Adrenal gland (tissue), 19 donors: ENCODE measurements at places on chromosomes 6 and 20. TPM values are rescaled to one million over a fixed set of nuclear protein-coding genes. Genes with fewer than 3 reads are reported as not detected.

DNA sequence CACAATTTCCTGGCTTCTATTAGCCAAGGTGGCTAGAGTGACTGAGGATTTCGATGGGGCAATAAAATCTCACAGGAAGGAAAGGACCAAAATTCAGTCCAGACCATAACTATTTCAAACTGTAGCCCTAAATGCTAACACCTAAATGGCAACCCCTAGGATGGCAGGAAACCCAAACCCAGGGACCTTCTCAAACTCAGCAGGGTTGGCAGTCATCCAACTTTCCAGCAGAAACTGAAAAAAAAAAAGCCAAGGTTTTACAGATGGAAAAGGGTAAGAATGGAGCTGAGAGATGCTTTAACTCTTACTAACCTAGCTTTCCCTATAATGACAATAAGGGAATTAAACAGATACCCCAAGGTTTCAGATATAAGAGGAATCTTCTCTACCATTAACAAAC, 10.5 kb downstream of the IBTK start:
- no peak overlapping the region for H3K4me3 ChIP-seq
- no peaks in the 10 kb centered on the region for H3K27me3 ChIP-seq
- no peaks in the 10 kb centered on the region for H3K36me3 ChIP-seq
- peak; percentile 56 for DNase-seq

- no peaks in the 10 kb centered on the region for H3K27me3 ChIP-seq
These were observed 4.1 kb downstream of the ADGRB3 start for GRCh38 chr6:68639211-68639610.

Gene FOXQ1
- not detected for total RNA-seq

GRCh38 chr6:124983383-124984083, 21.3 kb downstream of the RNF217 start:
- no peak overlapping the region for H3K4me3 ChIP-seq
- no peak for DNase-seq
- H3K27ac ChIP-seq: no peak overlapping the region
- H3K4me1 ChIP-seq: peaks cover 20% of the 10 kb centered on the region

DNA sequence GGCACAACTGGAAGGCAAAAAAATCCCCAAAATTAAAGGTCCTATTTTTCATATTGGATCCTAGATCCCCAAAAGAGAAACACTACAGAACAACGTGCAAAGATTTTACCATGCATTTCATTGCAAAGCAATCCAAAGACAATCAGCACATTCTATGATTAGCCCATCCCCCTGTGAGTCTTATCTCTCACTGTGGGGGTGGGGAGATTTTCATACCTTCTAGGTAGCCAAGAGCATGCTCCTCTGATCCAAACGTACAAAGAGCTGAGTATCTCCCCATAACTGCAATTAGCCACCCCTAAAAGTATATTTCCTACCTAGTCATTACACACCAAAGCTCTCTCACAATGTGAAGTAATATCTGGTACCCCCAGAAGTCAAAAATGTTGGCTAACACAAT, 22.2 kb upstream of the ENTPD6 start:
- no peaks in the 10 kb centered on the region for H3K27me3 ChIP-seq
- no peaks in the 10 kb centered on the region for H3K4me1 ChIP-seq
- H3K36me3 ChIP-seq: no peaks in the 10 kb centered on the region
- H3K27ac ChIP-seq: no peak overlapping the region

GRCh38 chr6:137166247-137167098, 7.0 kb downstream of the IL22RA2 start:
- no peaks in the 10 kb centered on the region for H3K4me1 ChIP-seq
- no peak overlapping the region for H3K4me3 ChIP-seq
- no peak for DNase-seq
- H3K27me3 ChIP-seq: no peaks in the 10 kb centered on the region
- no peaks in the 10 kb centered on the region for H3K36me3 ChIP-seq

Gene GRIK2
- 0.87 TPM for total RNA-seq

DNA sequence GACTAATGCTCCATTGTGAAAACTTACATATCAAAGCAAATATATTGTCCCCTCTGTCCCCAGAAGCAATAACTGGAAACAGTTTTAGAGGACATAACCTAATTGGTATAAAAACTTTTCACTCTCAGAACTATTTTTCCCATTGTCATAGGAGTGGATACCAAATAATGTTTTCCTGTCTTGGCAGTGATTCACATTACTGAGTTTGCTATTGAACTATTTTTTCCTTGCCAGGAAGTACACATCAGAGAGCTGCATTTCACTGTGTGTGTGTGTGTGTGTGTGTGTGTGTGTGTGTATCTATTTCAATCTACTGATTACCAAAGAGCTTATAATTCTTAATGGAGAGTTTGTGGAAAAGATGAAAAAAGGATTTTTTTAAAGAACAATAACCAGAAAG, 45.4 kb downstream of the AKAP12 start:
- H3K36me3 ChIP-seq: no peaks in the 10 kb centered on the region
- H3K4me3 ChIP-seq: no peak overlapping the region
- H3K4me1 ChIP-seq: no peaks in the 10 kb centered on the region
- H3K27ac ChIP-seq: no peak overlapping the region
- no peak for DNase-seq
- no peaks in the 10 kb centered on the region for H3K27me3 ChIP-seq

GRCh38 chr6:43471399-43471798, 6.0 kb upstream of the TJAP1 start:
- no peaks in the 10 kb centered on the region for H3K27me3 ChIP-seq
- no peak for DNase-seq
- no peak overlapping the region for H3K27ac ChIP-seq
- H3K4me1 ChIP-seq: no peaks in the 10 kb centered on the region
- H3K4me3 ChIP-seq: no peak overlapping the region
- H3K36me3 ChIP-seq: no peaks in the 10 kb centered on the region

Gene SLC29A1
- total RNA-seq: 125 TPM

DNA sequence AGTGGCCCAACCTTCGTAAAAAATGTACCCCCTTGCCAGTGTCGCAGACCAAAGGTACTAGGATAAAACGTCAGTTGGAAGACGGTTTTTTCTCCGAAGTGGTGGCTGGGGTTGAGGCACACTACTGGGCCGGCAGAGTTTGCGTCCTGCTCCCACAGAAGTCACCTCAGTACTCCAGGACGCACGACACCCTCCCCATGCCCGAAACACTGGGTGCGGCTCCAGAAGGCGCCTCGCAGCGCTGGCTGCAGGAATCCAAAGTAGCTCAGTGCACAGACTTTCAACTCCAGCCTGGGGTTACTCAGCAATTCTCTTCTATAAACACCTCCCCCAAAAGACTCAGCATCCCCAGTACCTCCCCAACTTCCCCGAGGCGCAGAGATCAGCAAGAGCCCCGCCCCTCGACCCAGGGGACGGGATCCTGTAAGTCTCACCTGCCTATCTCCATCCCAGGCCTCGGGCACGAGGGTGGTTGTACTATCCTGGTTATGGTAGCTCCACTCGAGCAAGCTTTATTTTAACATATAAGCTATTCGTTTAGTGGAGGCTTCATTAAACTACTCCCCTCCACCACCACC, 88.2 kb downstream of the ZFP64 start:
- no peak overlapping the region for H3K4me3 ChIP-seq
- no peaks in the 10 kb centered on the region for H3K36me3 ChIP-seq
- H3K27me3 ChIP-seq: peaks cover 32% of the 10 kb centered on the region
- DNase-seq: no peak
- peaks cover 13% of the 10 kb centered on the region for H3K4me1 ChIP-seq

Gene ZNF831
- total RNA-seq: 0.06 TPM

- no peak overlapping the region for H3K4me3 ChIP-seq
- H3K27ac ChIP-seq: peak overlapping the region; percentile 92
These were observed 94.9 kb downstream of the CEBPB start for GRCh38 chr20:50285376-50286173.

GRCh38 chr6:42383421-42384205, 68.1 kb downstream of the TRERF1 start:
- no peak for DNase-seq
- no peak overlapping the region for H3K27ac ChIP-seq
- H3K4me3 ChIP-seq: no peak overlapping the region
- H3K27me3 ChIP-seq: no peaks in the 10 kb centered on the region

DNA sequence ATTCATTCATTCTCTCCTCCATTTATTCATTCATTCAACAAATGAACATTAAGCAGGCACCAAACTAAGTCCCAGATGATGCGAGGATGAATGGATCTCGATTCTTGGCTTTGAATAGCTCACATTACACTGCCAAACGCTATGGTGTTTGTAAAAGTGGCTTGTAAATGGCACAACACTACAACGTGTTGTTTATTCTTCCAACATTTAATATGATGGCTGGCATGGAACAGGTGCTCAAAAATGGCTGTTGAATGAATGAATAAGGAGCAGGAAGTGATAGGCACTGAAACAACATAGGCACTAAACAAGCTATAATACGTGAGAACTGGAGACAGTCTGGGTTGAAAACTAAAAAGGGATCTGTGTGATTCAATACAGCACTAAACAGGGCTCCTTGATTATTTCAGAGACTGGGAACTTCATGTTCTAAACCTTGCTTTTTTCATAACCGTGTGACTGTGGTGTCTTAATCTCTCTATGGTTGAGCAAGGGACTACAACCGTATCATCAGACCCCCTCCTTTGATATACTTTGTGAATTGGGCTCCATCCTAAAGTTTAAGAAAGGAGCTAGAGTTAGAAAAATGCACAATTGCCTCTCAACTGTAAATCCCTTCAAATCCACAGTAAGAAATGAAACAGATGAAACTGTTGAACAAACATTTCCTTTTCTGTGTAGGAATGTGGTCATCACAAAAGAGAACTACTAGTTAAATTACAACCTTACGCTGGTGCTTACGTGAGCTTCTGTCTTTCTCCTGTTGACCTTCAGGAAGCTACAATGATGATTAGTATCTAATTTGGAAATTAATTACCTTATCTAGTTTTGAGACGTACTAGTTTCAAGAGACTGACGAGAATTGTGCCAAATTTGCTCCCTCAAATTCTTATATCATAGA, 16.9 kb upstream of the SLC16A10 start:
- H3K4me1 ChIP-seq: no peaks in the 10 kb centered on the region
- H3K27ac ChIP-seq: no peak overlapping the region
- no peak for DNase-seq
- no peaks in the 10 kb centered on the region for H3K36me3 ChIP-seq

DNA sequence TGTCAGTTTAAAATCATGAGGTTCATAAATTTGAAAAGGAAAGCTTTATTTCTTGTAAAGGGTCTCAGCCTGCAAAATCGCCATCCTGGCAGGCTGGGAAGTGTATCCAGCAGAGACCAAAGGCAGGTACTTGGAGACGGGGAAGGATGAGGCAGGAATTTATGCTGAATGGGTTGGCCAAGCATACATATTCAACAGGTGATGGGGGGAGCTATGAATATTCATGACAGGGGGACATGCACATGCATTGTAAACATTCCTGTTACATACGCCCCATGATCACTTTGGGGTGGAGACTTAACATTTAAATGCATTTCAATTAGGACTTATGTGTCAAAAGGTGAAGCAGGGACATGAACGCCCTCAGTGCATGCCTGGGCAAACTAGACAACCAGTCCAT, 9.8 kb upstream of the SLC22A1 start:
- DNase-seq: no peak
- no peak overlapping the region for H3K27ac ChIP-seq
- no peaks in the 10 kb centered on the region for H3K36me3 ChIP-seq
- H3K4me1 ChIP-seq: no peaks in the 10 kb centered on the region

GRCh38 chr6:83216806-83217205, 23.6 kb downstream of the RWDD2A start:
- H3K4me1 ChIP-seq: peaks cover 12% of the 10 kb centered on the region
- no peak overlapping the region for H3K4me3 ChIP-seq
- no peak for DNase-seq
- H3K27me3 ChIP-seq: no peaks in the 10 kb centered on the region

DNA sequence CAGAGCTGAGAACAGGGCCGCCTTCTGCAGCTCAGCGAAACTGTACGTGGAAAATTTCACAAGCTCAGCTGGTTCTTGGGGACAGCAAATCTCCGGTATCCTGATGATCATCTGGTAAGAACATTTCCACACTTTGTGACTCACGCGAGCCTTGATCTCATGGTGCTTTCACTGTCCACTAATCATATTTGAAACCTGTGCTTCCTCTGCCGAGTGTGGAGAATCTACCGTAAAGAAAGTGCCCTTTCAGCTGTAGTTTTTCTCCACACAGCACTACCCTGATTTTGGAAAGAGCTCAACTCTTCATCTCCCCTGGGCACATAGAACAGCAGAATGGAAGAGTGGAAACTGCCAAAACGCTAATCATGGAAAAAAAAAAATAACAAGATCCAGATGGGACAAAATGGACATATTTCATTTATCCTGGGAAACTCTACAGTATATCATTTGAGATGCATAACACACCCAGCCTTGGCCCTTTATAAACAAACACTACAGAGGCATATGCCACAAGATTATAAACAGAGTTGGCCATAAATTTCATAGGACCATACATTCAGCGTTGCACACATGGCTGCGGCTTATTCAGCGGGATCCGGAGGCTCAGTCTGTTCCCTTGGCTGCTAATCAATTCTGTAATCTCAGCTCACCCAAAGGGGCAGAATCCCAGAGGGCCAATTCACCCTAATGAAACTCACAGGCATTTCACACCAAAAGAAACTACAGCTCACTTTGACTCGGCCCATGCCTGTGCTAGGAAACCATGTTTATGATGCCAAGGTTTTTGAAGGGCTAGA, 434.5 kb downstream of the HDGFL1 start:
- H3K4me1 ChIP-seq: no peaks in the 10 kb centered on the region
- no peak overlapping the region for H3K4me3 ChIP-seq
- H3K27me3 ChIP-seq: no peaks in the 10 kb centered on the region
- H3K36me3 ChIP-seq: no peaks in the 10 kb centered on the region
- no peak for DNase-seq
- no peak overlapping the region for H3K27ac ChIP-seq

DNA sequence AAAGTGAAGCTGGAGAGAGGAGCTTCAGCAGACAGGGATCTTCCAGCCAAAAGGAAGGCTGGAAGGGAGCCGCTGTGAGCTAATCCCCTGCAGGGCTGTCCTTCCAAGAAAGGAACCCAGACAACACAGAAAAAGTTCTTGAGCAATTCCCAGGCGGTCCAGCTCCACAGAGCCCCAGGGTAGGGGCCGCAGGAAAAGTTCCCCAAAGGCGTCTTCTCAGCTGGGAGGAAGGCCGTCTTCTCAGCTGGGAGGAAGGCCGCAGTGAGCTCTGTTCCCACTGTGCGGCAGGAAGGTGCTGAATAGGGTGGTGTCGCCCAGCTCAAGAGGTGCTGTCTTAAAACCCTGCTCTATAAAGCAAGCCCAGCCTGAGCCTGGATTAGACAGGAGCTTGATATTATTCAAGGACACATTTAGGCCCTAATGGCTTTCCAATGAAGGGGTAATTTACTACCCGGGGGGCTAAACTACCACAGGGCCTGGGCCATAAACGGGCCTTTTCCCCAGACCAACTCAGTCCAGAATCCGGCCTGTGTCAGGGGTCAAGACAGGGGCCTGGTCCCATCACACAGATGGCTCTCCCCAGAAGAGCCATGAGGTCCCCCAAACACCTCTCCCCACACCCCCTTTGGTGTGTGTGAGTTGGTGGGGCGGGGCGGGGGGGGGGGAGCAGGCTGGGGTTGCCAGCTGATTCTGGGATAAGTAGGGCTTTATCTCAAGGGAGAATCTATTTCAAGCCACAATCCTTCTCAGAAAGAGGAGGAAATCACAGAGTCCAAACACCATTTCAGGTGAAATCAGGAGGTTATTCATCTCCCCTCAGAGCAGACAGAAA, 103.6 kb downstream of the NOL4L start:
- no peak overlapping the region for H3K4me3 ChIP-seq
- DNase-seq: no peak
- H3K27ac ChIP-seq: peak overlapping the region; percentile 91
- no peaks in the 10 kb centered on the region for H3K27me3 ChIP-seq
- no peaks in the 10 kb centered on the region for H3K36me3 ChIP-seq
- H3K4me1 ChIP-seq: peaks cover 23% of the 10 kb centered on the region
